ENCODE measurements at places on chromosomes 7 and 10. TPM values are rescaled to one million over a fixed set of nuclear protein-coding genes. Genes with fewer than 3 reads are reported as not detected.

DNA sequence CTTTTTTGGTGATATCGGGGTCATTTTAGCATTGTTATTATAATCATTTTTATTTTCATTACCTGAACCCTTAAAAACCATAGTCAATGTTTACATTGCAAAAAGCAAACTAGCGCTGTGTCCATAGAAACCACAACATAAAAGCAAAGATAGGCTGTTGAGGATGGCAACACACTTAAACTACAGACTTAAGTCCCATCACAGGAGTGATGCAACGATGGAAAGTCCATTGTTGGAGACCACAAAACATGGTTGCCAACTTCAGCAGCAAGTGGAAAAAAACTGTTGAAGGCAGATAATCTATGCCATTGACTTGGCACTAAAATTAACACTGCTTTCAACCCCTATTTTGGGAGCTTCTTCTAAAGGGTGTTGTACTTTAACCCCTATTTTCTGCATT is 398.8 kb upstream of the IGFBP3 start:
- no peak for DNase-seq

DNA sequence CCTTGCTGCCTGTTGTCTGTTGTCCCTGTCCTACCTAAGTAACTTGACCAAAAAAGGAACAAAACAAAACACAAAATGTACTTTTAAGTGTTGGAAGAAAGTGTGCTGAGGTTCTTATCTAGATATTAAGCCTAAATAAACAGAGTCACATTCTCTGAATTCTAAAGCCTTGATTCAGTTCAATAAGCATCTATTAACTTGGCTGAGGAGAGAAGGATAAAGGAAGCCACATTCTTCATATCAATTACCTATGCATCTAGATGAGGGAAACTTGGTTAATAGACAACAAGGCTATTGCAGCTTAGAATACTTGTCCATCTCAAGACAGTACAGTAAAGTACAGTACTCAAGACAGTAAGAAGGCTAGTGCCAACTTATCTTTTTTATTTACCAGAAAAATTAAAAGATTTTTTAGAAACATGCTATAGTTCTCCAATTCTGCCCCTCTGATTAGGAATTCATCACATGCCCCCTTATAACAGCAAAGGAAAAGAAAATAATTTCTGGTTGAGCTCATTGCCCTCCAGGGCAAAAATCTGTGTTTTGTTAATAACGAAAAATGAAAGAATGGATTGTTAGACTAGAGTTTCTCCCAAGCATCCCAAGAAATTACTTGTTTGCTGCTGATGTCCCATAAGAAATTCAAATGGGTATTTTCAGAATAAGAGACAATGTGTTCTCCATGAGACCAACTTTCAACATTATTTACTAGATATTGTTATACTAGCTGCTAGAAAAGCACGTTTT is 546.5 kb upstream of the SEMA3D start:
- DNase-seq, result no peak

Gene ZDHHC16
- 63.2 TPM for total RNA-seq

Gene ZKSCAN1
- 57.5 TPM for total RNA-seq

GRCh38 chr7:94761451-94761850 is 105.5 kb upstream of the SGCE start:
- no peak for DNase-seq

DNA sequence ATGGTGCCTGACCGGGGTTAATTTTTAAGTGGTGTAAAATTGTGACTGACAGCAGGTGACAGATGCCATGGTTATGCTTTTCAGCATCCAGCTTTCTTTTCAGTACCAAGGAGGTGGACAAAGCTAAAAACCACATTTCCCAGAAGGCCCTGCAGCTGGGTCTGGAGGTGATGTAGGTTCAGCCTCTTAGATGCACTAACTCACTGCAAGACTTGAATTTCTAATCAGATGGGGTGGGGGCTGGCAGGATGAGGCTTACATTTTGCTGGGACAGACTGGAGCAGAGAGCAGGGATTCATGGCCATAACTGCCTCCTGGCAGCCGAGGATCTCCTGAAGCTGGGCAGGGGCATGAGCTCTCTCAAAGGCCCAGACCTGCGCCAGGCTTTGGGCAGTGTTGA is 52.4 kb downstream of the PDIA4 start:
- no peak for DNase-seq

- no peak for DNase-seq
Observed at GRCh38 chr7:65444205-65444842, 70.7 kb downstream of the ZNF92 start.

- no peak for DNase-seq
Observed at GRCh38 chr10:110337906-110338305, 33.2 kb upstream of the SMNDC1 start.
